HCT116 (cell line): ENCODE measurements at places on chromosomes 6 and 20. TPM values are rescaled to one million over a fixed set of nuclear protein-coding genes. Genes with fewer than 3 reads are reported as not detected.

Gene HCRTR2
- not detected for total RNA-seq

Gene PLAGL2
- total RNA-seq: 18.3 TPM

Gene EYS
- not detected for total RNA-seq

Gene ARG1
- total RNA-seq: 0.69 TPM
